ENCODE measurements at places on chromosomes 3 and 15.

DNA sequence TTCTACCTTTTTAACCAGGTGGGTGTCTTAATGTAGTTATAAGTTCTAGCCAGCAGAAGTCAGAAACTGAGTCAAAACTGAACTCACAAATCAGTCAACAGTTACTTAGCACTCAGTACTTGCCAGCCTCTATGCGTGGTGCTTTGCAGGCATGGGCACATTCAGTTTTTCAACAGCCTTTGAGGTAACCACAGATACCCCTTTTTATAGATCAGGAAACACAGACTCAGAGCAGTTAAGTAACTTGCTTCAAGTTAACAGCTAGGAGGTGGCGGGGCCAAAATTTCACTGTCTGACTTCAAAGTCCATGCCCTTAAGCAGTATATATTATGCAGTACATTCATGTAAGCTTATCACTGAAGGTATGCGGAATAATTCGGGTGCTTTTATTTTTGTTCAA is 139.4 kb downstream of the FHIT start:
- no peak for DNase-seq

GRCh38 chr3:8485943-8486342 is 15.7 kb upstream of the LMCD1 start:
- DNase-seq: no peak

- no peak for DNase-seq
Measured at GRCh38 chr3:52471371-52472238, 16.2 kb downstream of the NISCH start.

GRCh38 chr3:84836961-84837360 is 121.8 kb upstream of the CADM2 start:
- no peak for DNase-seq

Measured in fibroblast of the conjunctiva (primary cell).